ENCODE measurements at places on chromosomes 6 and 20. TPM values are rescaled to one million over a fixed set of nuclear protein-coding genes. Genes with fewer than 3 reads are reported as not detected.

RNF182 gene
- total RNA-seq = not detected

OPRL1 gene
- 0.52 TPM for total RNA-seq

DNAAF9 gene
- 26.2 TPM for total RNA-seq

SEC63 gene
- 55.0 TPM for total RNA-seq

CASS4 gene
- total RNA-seq = 0.47 TPM

IMPG1 gene
- not detected for total RNA-seq

RUNX2 gene
- 0.38 TPM for total RNA-seq
